ENCODE measurements at places on chromosomes 16 and 17.
A peak's percentile ranks its signal among the peaks of the same experiment; 100 is the strongest.

DNA sequence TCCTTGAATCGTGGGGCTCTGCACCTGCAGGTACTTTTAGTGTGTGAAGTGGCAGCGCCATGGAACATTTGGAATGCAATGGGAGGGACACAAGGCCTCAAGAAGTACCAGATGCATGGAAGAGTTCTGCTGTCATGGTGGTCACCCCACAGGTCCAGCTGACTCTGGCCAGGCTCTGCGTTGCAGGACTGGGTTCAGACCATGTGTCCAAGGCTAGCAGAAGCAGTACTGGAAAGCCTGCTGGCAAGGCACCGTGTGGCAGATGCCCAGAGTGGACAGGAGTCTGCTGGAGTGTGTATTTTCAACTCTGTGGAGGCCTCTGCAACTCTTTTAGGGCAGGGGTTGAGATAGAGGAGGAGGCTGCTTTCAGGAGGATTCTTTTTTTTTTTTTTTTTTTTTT lies 2.1 kb downstream of the PIPOX start:
- no peak for DNase-seq

DNA sequence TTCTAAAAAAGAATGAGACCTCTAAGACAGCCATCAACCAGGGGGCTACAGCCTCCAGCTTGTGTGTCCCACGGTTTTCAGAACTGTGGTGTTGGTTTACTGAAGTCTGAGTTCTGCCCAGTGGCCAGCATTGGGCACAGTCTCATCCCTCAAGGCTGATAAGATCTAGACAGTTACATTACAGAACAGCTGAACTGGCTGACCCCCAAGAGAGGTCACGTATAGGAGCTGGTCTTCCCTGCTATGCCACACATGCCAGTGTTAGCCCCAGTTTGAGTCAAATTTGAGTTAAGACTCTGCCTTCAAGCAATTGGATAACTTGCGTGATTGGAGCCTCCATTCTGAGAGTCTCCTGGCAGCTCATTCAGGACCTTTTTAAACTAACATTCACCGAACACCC lies 14.8 kb upstream of the NUP93 start:
- no peak for DNase-seq

DNA sequence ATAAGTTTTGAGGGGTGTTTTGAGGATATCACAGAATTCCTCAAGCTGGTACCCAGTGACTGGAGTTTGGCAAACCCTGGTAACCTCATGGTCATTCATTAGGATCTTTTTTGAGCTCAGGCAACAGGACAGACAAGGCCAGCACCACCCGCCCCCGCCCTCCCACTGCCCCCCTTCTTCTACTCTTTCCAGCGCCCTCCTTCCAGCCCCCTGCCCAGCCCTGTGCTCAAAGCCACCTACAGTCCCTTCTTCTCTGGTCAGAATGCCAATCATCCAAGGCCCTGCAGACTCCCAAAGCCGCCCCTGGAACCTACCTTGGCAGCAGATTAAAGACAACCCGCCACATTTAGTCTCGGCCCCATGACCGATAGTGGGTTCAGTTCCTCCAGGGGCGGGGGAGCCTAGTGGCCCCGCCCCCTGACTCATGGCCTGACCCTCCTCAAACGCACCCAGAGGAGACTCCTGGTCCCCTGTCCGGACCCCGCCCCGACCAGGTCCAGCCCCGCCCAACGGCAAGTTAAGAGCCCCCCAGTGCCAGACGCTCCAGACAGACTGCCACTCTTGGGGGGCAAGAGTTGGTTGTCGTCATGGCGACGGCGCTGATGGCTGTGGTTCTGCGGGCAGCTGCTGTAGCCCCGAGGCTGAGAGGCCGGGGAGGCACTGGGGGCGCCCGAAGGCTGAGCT lies at the start of gene NAGS:
Gene NAGS (plus strand): TSS at position 546 of the 684 bp plus-strand sequence. CDS start 42 bp downstream, at position 588.
- DNase-seq = peak; percentile 31

- DNase-seq = peak; percentile 15
Observed at GRCh38 chr17:79951361-79952264, 84.1 kb downstream of the TBC1D16 start.

Data from NCI-H69 (cell line).